Stimulated activated CD4-positive, alpha-beta T cell treated with anti-CD3 and anti-CD28 coated beads, TNF-alpha, amount 100 ng/mL, for 24 hours (primary cell): ENCODE measurements at places on chromosomes 5 and 9.

- no peak for DNase-seq
Observed at GRCh38 chr5:53166183-53166495, 56.6 kb upstream of the MOCS2 start.

DNA sequence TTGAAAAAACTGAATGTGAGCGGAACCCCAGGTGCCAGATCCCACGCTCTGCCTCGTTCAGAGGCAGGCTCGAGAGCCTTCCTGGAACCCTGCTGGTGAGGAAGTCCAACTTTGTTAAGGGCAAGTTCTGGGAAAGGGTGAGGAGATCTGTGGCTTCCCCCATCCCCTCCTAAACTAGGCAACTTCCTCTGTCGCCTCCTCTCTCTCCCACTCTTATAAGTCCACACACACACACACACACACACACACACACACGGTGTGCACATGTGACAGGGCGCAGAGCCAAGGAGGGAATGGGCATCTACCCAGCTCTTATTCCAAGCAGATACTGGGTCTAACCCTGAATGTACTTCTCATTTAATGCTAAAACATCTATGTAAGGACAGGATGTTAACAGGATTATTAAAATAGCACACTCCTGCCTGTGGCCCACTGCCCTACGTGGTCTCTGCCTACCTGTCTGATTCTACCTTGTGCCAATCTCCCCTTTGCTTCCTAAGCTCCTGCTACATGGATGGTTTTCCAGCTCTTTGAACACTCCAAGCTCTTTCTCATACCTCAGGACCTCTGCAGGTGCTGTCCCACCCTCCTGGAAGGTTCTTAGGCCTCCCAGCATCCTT, 72.4 kb upstream of the FBXW11 start:
- no peak for DNase-seq

GRCh38 chr5:171129308-171129707, 179.7 kb upstream of the TLX3 start:
- DNase-seq: no peak

- no peak for DNase-seq
Observed at GRCh38 chr5:59790376-59790775, 103.2 kb downstream of the PDE4D start.

GRCh38 chr5:117769877-117770276, 1195.3 kb upstream of the SEMA6A start:
- DNase-seq: no peak

- DNase-seq: no peak
Observed at GRCh38 chr9:83020864-83021263, 42.1 kb downstream of the RASEF start.

DNA sequence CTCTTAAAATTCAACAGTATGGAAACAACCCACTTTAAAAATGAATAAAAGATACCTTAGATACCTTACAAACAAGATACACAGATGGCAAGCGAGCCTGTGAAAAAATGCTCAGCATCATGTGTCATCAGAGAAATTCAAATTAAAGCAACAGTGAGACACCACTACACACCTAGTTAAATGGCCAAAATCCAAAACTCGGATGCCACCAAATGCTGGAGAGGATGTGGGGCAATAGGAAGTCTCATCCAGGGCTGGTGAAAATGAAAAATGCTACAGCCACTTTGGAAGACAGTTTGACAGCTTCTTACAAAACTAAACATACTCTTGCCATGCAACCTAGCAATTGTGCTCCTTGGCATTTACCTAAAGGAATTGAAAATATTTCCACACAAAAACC, 17.9 kb downstream of the DUSP1 start:
- DNase-seq: no peak

GRCh38 chr9:14961372-14962068, 51.3 kb upstream of the FREM1 start:
- DNase-seq: no peak

GRCh38 chr9:93436655-93437407, 14.7 kb upstream of the FAM120A start:
- no peak for DNase-seq

DNA sequence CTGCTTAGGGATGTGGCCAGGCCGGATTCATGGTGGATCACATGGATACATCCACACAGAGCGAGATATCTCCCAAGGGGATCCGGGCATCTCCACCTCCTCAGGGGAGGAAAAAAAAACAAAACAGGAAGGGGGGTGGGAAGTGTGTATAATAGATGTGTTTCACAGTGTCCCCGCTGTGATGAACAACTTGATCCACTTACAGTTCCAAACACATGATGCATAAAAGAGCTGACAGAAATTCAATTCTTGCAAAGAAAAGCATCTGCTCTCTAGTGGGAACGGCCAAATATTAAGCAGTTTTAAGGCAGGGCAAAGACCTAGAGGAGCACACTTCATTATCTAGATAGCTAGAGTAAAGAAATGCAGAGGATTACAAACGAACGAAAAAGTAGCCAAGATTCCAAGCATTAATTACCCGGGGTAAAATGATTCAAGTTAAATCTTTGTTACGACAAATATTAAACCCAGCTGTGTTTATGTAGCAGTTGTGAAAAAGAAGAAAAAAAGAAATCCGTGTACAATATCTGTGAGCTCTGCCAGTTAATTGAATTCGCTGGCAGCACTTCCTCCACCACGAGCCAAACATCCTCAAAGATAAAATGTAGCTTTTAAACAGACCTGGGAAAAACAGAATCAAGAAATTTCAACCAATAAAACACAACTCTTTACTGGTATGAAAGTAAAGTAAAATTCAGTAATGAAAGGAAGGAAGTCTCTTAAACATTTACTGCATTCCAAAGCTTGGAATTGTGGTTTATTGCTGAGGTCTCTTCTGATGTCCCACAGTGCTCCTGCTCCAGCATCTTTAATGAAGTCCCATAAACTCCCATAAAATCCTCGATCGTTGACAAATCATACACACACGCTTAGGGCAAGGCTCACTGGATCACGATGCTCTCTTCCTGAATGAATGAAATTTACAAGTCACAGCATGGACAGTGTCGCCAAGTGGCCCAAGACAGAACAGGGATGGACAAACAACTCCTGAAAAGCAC, 213.0 kb downstream of the CRB2 start:
- no peak for DNase-seq

- no peak for DNase-seq
Observed at GRCh38 chr5:15079566-15079965, 208.0 kb upstream of the ANKH start.

GRCh38 chr9:72675586-72675985, 154.2 kb downstream of the TMC1 start:
- no peak for DNase-seq

GRCh38 chr5:117191251-117191650, 616.6 kb upstream of the SEMA6A start:
- no peak for DNase-seq

DNA sequence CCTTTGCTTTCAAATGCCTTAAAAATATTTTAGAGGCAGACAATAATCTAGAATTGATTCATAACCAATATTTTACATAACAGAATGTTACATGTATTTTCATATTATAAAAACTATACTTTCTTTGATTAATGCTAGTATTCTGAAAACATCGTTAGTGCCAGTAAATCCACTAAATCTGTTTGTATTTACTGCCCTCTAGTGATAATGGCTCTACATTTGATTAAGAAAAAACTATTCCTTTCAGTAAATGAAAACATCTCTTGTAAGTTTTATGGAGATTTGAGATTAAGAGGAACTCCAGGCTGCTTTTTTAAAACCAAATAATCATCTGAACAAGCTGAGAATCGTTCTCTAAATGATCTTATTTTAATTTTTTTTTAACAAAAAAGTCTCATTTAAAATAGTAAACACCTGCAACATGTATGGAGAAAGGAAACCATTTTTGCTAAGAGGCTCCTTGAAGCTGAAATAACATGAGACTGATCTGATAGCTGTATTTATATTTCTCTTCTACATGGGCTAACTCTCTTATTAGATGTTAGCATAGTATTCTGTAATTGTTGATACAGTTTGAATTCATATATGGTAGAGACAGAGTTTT, 424.7 kb downstream of the RAB3C start:
- DNase-seq: no peak

DNA sequence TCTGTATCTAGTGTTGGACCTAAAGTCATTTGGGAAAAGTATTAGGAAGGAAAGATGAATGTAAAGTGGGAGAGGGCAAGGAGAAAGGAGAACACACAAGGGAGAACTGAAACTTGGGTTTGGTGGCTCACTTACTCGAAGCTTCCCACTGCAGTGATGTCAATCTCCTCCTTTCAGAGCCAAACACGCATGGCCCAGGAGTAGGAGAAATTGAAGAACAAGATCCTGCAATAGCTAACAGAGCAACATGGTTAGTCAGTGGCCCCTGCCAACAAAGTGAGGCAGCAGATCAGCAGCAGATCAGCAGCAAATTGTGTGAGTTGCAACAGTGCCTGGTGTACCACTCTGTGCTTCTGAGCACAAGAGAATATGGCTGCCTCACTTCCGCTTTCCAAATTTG, 366.4 kb downstream of the PSAT1 start:
- DNase-seq: no peak

- no peak for DNase-seq
Observed at GRCh38 chr5:131867524-131867923, 70.7 kb upstream of the FNIP1 start.

DNA sequence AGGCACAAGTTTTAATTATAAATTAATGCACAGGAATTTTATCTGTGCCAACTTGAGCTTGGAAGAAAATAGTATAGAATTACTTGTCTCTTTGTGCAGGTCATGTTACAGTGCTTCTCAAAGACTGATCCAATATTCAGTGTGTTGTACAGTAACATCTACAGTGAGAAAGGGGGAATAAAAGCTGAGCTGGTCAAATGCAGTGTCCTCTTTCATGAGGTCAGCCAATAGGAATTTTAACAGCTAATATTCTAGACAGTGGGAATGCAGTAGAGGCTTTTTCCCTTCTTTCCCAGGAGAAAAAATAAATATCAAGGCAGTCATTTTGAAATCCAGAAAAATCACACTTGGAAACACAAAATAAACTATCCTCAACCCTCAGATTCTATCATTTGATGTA, 95.7 kb upstream of the ITGA1 start:
- DNase-seq: no peak
